Amygdala (tissue), 56 donors: ENCODE measurements at places on chromosomes 13 and 19.

- no peak for DNase-seq
These were observed 26.7 kb upstream of the CSNK1A1L start for GRCh38 chr13:37132211-37132610.

GRCh38 chr13:47896111-47896510 lies 105.0 kb downstream of the SUCLA2 start:
- no peak for DNase-seq

DNA sequence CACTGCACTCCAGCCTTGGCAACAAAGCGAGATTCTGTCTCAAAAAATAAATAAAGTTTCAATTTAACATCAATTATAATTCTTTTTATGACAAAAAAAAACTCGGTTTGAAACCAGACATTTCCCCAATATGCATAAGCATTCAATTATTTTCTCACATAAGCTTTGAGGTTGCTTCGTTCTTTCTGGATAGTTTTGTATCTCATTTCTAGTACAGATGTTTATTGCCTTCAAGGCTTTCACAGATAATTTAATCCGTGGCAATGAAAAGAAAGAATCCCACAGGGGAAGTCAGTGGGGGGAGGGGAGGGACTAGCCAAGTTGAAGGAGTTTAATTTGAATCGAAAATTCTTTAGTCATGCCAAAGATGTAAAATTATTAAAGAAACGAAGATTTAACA lies 29.6 kb upstream of the TSC22D1 start:
- no peak for DNase-seq

- DNase-seq: no peak
These were observed 179.4 kb downstream of the KLF12 start for GRCh38 chr13:73954808-73955207.

- no peak for DNase-seq
These were observed 4.1 kb upstream of the ZIC5 start for GRCh38 chr13:99975626-99976025.

DNA sequence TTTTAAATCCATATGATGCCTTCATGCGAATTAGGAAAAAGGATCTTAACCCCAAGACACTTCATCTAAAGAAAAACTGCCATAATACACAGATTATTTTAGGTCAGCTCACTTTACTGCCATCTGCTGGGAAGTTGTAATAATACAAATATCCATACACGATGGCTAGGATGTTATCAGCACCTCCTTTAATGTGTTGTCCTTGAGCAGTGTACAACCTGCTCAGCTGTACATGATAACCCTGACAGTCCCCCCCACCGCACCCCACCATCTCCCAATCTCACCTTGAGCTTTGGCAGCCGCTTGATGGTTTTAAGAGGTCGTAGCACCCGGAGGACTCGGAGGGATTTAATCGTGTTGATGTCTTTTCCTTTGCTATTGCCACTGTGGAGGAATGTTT lies 112.2 kb downstream of the IER2 start:
- DNase-seq: no peak

DNA sequence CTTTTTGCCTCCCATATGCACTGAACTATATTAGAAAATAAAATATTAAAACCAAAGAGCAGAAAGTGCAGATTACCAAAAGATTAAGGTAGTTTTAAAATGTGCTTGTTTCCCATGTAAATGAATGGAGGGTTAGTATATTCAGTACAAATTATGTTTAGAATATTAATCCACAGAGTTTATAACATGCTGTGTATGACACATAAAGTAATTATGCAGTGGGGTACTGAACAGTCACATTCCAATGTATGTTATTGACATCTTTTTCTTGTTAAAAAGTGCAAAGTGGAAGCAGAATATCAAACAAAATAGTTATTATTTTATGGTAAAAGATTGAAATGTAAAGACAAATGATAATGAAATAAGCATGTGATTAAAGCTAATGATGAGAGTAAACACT lies 79.3 kb downstream of the GPC6 start:
- no peak for DNase-seq

GRCh38 chr13:101828119-101828518 lies 375.6 kb downstream of the ITGBL1 start:
- no peak for DNase-seq
